ENCODE measurements at places on chromosomes 2 and 18.

GRCh38 chr2:226715347-226715990, 84.2 kb downstream of the IRS1 start:
- no peak for DNase-seq

GRCh38 chr2:121736462-121737336, at the start of gene NIFK:
NIFK (minus strand) TSS chr2:121736875; CDS start chr2:121736850, 25 bp downstream.
- peak; percentile 99 for DNase-seq

DNA sequence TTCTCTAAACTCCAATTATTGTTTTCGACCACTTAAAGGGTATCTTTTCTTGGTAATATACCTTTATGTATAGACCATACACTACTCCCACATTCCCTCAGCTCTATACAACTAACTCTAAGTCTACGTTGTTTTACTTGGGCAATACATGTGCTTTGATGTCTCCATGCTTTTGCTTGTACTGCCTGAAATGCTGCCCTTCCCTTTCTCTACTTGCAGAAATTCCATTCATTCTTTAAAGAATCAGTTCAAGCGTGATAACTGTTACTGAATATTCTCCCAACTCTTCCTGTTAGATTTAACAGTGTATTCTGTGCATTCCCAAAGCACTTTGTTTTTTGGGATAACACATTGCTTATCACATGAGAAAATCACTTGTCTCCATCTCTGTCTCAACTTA, 157.0 kb upstream of the AQP4 start:
- DNase-seq: peak; percentile 20

DNA sequence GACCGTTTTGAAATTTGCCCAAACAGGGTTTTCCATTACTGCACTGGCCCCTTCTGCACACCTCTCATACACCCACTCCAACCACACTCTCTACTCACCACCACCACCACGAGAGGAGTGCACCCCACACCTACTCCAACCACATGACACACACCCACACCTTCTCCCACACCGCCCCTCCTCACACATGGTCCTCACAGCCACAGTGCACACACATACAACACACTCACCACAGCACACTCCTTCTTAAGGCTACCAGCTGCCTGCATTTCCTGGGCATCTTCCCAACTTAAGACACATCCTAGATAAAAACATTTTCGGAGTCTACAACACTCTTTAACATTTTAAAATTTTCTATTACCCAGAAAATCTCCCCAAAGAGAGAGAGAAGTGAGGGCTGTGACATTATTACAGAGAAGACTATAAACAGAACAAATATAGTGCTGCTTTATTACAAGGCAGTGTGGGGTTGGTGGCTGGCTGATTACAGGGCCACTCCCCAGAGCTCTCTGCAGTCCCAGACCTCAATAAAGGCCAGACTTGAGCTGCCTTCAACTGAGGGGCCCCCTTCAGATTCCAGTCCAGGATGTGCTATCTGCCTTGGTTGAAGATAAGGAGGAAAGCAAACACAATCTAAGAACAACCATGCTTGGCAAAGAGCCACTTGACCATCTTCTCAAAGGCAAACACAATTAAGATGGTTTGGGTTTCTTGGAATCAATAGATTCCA, 36.1 kb downstream of the NHEJ1 start:
- DNase-seq: peak; percentile 47

- DNase-seq: no peak
These were observed 1.3 kb downstream of the LCLAT1 start for GRCh38 chr2:30448308-30448707.

DNA sequence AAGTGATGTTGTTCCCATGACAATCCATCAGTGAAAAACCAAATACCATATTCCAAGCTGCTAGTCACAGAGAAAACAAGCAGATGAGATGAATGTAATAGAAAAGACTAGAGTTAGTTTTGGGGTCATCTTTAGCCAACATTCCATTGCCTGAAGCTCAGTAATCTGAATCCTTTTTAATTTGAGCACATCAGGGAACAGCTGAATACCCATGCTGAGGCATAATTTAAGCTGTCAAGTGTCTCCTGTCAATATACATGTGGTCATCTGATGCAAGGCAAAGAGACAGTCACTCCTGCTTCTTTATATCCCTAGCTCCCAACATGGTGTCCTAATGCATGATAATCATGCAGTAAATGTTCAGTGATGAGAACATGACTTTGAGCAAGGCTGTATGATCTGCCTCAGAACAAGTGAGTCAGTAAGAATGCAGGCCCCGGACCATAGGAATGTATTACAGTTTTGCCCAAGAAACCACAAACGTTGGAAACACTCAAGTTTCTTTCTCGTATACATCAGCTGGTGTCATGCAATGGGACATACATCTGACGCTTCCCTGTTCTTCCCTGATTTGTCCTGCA, 48.0 kb downstream of the CDK15 start:
- DNase-seq: peak; percentile 95
